ENCODE measurements at places on chromosomes 5 and 9.

DNA sequence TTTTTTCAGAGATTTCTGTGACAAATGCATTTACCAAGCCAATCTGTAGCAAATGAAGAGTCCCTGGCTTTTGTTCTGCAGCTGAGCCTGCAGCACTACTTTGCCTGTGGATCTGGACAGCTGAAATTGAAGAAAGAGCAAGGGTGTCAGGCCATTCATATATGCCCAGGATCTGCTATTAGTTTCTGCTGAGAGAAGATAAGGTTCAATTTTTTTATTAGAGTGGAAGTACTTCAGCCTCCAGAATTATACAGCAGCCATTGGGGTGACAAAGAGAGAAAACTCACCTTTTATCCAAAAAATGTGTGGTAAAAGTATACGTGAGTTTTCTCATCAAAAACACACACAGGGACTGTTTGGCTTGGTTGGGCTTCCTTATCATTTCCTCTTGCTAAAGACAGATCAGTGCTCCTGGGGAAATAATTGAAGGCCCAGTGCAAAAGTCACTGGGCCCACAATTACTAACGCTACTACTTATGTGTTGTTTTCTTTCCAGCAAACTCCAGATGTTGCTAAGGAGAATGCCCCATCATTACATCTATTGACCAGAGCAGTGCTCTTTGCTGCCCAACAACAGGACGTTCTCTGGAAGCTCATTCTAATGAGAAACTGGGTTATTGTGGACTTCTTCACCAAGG lies 138.6 kb downstream of the CEMIP2 start:
- DNase-seq: no peak

DNA sequence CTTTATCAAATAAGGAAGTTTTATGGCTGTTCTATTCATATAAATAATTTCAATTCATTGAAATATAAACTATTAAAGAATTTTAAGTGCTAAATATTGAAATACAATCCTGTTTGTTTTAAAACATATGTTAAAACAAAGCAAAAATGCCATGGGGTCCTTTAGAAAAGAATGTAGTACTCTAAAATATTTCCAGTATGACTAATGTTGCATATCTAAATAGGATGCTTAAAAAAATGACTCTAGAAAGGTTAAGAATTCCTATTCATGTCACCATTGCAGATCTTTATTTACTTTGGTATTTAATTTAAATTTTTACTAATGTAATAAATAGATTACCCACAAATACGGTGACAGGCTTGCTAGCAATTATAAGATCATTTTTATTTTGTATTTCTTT lies 132.3 kb downstream of the ZNF608 start:
- DNase-seq: no peak

- no peak for DNase-seq
Measured at GRCh38 chr5:79107020-79107796, 4.4 kb upstream of the BHMT start.

DNA sequence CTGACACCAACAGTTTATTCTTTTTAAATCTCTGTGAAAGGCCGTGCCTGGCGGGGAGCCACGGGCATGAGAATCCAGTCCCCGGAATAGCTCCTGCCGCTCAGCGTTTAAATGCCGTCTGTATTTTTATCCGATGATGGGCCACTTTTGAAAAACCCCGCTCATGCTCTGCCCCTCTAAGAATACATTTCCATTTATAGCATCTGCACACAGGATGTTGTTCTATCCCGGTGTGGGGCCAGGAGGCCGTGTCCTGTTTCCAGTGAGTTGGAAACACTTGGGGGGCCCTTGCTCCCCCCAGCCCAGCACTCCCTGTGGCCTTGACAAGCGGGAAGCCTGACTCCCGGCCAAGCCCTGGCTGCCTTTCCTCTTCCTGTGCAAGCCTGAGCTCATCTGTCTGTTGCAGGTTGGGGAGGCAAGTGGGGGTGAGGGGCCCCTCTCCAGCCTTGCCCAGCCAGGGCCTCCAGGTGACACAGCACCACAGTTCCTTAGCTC lies 39.0 kb downstream of the ERGIC1 start:
- DNase-seq: peak; percentile 77

DNA sequence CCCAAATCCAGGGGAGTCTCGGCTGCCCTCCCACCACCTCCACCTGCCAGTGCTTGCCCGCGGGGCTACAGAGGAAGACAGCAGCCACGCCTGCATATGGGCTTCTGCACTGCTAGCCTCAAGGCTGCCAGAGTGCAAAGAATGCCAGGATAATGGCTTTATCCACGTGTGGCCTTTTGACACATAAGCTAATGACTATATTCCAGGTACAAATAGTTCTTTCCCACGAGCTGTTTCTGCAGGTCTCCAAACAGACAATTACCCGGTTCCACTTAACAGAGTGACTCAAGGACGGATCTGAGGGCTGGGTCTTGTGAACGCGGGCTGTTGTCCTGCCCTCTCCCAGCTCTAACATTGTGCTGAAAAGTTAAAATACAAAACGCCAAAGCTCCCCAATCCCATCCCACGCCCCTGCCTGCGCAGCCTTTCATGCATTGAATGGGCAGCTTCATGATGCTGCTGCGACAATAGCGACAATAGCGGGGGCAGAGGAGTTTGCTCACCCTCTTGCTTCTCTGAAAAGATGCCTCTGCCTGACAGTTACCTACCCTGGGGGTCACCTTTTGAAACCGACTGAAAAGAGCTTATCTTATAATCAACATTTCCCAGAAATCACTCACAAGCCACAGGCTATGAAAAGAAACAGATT lies 39.1 kb upstream of the MSH3 start:
- DNase-seq: no peak

- no peak for DNase-seq
Measured at GRCh38 chr5:108703313-108703712, 44.4 kb upstream of the FER start.

GRCh38 chr5:111017731-111018130 lies 53.8 kb upstream of the TSLP start:
- no peak for DNase-seq

DNA sequence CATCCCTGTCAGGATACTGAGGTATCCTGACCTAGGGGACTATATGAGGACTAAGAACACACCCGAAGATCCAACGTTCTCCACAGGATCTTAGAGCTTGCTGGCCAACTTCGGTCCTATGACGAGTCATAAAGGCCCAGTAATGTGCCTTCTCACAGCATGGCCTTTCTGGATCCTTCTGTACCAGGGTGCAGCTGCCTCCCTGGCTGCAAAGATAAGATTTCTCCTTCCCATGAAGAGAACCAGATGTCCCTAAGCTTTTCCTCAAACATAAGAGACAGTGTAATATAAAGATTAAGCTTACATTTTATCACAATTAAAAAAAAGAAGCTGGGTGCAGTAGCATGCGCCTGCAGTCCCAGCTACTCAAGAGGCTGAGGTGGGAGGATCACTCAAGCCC lies 18.3 kb downstream of the EPB41L4B start:
- no peak for DNase-seq

- no peak for DNase-seq
Measured at GRCh38 chr9:73149371-73150067, 2.1 kb upstream of the ANXA1 start.

DNA sequence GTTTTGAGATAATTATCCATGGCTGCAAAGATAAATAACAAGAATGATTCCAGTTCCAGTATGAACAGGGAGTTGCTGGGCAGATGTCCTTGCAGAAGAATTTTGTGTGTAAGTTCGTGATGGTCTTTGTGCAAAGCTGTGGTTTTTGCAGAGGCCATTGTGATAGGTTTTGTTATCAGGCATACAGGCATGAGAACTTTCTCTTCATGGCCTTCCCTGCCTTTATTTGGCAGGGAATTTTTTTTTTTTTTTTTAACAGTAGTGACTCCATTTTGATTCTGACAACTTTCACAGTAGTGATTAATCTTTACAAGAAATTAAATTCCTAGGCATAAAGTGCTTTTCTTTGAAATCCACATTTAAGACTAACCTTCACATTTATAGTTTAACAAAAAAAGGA lies 1999.5 kb upstream of the CDH6 start:
- no peak for DNase-seq

- no peak for DNase-seq
Measured at GRCh38 chr9:90092508-90092907, 487.7 kb downstream of the GADD45G start.

GRCh38 chr5:151886546-151887275 lies 37.9 kb downstream of the GLRA1 start:
- DNase-seq: no peak

DNA sequence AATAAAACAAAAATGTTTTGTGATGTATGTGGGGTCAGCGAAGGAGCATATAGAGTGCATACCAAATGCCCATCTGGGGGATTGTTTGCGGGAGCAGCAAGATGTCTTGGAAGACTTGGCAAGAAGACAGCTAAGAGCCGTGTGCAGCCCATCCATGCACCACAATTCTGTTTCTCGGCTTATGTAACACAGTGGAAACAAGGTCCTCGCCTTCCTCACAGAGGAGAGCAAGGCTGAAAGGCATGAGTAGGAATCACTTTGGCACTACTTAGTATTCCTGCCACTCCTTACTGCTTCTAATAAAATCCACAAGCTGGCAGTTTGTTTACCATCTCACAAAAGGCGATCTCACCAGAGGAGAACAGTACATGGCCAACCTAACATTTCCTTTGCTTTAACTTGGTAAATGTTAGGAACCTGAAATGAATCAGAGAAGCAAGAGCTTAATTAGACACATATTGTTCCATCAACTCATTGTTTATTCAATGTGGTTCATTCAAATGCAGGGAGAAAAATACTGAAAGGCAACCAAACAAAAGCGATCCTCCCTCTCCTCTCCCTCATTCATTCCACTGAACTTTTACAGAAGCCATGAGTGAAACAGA lies 648.1 kb downstream of the ACTL7B start:
- no peak for DNase-seq

DNA sequence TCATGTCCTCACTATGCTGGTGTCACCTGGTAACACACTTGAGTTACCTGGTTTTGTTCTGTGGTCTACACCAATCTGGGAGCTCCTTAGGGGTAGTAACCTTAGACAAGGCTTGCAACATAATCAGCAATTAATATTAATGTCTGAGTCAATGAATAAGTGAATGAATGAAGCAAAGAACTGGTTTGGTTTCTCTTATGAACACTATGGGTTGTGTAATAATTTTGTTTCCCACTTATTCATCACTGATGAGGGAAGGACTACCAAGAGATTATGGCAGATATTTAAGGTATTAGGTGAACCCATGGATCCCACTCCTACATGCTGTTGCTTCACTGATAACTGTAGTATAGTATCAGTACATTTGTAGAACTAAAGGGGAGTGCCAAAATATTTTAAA lies 116.0 kb downstream of the SLC12A2 start:
- DNase-seq: no peak

GRCh38 chr5:165576678-165577275 lies 2071.4 kb downstream of the MAT2B start:
- DNase-seq: no peak

GRCh38 chr5:149365418-149365817 lies 7.6 kb downstream of the PCYOX1L start:
- no peak for DNase-seq

DNA sequence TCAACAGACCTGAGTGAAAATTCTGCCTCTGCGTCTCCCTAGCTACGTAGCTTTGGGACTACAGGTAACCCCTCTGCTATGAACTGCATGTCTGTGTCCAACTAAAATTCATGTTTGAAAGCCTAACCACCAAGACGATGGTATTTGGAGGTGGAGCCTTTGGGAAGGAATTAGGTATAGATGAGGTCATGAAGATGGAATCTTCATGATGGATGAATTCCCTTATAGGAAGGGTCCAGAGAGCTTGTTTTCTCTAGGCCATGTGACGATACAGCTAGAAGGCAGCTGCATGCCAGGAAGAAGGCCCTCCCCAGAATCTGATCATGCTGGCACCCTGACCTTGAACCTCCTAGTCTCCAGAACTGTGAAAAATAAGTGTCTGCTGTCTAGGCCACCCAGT lies 296.4 kb downstream of the SLIT3 start:
- DNase-seq: peak; percentile 45

GRCh38 chr5:148933903-148934432 lies 107.6 kb downstream of the ADRB2 start:
- DNase-seq: no peak

DNA sequence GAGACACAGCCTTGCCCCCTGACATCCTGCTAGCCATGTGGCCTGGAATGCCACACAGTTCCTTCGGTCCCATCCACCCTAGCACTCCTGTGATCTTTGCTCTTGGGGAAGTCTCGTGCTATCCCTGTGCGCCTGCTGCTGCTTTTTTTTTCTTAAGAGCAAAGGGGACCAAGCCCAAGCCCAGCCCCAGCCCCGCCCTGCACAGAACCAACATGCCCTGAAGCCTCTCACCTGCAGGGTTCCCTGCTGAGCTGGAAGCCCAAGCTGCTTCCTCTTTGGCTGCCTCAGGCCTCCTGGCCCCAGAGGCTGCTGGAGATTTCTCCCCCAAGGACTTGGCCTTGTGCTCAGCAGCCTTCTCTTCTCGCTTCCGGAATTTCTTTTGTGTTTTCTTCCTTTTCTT lies 1.8 kb downstream of the SURF6 start:
- DNase-seq: no peak

GRCh38 chr5:10863763-10864383 lies 102.8 kb upstream of the DAP start:
- peak; percentile 34 for DNase-seq

DNA sequence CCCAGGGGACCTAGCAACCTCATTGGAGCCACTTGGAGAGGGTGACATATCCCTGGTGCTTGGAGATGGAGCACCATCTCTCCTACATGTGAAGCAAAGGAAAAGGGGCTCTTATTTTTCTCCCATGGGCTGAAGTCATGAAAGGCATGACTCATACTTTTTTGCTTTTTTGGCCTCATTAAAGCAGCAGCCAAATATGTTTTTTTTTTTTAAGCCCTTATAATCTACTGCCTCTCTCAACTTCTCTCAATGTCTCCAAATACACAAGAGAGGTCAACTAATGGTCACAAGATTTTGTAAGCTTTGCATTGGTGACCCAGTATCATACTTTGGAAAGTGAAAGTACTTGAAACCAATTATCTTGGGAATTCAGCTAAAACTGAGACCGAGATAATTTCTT lies 1.6 kb upstream of the CFAP90 start:
- DNase-seq: no peak

DNA sequence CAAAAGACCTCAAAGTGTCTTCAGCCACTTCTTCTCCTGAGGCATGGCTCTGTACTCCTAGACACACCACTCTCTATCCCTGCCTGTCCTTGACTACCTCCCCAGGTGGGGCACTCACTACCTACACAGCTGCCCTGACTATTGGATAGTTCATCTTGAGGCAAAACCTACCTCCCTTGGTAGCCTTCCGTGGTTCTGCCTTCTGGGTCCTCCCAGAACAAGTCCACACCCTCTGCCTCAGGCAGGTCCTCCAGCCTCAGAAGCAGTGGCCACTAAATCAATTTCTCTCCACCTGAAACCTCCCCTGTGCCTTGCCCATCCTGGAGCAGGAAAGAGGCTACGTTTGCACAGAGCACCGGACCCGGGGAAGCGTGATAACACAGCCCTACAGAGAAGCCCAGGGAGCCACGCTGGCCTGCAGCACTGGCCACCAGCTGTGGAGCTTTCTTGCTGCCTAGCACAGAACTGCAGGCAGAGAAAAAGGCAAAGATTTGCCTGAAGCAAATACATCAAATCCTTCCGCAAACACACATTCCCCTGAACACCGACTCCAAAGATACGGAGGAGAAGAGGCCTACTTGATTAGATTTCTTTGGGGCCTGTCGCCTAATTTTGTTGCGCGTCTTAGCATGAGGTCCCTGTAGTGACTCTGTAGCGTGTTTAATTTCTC lies 141.8 kb downstream of the C9orf50 start:
- DNase-seq: no peak

GRCh38 chr5:171269717-171270116 lies 39.3 kb upstream of the TLX3 start:
- peak; percentile 47 for DNase-seq
